ENCODE measurements at places on chromosomes 13 and 19. TPM values are rescaled to one million over a fixed set of nuclear protein-coding genes. Genes with fewer than 3 reads are reported as not detected.

Gene SHC2
- 89.9 TPM for polyA plus RNA-seq

Gene CGB3
- polyA plus RNA-seq = not detected

Gene CYP2A6
- not detected for polyA plus RNA-seq

- DNase-seq = no peak
Measured at GRCh38 chr19:6580313-6580712, 10.6 kb downstream of the CD70 start.

- no peak for DNase-seq
Measured at GRCh38 chr13:35219021-35219420, 257.5 kb downstream of the MAB21L1 start.

Data from brain (organoid and tissue), 16 donors.